ENCODE measurements at places on chromosomes 4 and X.
A peak's percentile ranks its signal among the peaks of the same experiment; 100 is the strongest.

GRCh38 chr4:1492651-1493539 is 86.7 kb upstream of the NKX1-1 start:
- peak; percentile 43 for DNase-seq

DNA sequence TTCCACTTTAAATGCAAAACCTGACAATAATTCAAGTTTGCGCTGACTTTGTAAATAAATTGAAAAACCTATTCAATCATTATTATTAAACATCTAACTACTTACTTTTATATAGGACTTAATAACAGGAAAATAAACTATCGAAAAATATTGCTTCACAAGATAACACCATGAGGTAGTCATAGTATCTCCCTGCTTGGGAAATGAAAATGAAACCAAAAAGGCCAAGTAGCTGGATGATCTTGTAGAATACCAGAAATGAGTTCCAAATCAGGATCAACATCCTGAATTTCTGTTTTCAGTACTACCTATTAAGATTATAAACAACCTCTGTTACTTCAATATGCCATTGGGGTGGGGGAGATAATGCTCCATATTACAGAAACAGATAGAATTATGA is 58.9 kb downstream of the CHIC2 start:
- DNase-seq: no peak

DNA sequence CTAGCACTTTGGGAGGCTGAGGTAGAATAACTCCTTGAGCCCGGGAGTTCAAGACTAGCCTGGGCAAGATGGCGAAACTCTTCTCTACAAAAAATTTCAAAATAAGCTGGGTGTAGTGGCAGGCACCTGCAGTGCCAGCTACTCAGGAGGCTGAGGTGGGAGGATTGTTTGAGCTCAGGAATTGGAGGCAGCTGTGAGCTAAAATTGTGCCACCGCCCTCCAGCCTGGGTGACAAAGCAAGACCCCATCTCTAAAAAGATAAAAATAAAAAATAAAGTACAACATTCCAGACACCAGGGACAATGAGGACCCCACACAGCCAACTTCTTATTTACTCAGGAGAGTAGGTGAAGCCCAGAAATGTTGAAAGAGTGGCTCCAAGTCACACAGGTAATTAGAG is 53.0 kb downstream of the APBB2 start:
- no peak for DNase-seq

GRCh38 chr4:143773998-143774895 is 73.8 kb upstream of the FREM3 start:
- DNase-seq: no peak

- DNase-seq: no peak
Measured at GRCh38 chr4:127000846-127001245, 631.9 kb upstream of the INTU start.

- no peak for DNase-seq
Measured at GRCh38 chrX:119488749-119489148, 20.5 kb downstream of the SLC25A5 start.

DNA sequence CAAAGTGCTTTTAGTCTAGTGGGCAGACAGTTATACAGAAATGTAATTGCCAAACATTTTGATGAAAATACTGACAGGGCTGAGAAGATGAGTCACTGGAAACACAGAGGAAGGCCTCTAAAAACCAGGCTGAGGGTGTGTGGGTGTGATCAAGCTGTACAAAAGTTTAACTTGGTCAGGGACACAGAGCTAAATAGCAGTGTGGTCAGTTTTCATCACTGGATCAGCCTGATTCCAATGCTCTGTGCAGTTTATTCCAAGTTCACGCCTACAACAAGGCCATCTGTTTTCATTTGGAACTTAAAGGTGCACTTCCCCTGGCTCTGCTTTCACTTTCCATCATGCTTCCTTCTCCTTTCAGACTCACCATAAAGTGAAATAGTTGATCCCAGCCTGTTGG is 10.6 kb downstream of the CENPVL3 start:
- DNase-seq: no peak

GRCh38 chr4:5678977-5679376 is 29.4 kb downstream of the EVC2 start:
- DNase-seq: no peak

DNA sequence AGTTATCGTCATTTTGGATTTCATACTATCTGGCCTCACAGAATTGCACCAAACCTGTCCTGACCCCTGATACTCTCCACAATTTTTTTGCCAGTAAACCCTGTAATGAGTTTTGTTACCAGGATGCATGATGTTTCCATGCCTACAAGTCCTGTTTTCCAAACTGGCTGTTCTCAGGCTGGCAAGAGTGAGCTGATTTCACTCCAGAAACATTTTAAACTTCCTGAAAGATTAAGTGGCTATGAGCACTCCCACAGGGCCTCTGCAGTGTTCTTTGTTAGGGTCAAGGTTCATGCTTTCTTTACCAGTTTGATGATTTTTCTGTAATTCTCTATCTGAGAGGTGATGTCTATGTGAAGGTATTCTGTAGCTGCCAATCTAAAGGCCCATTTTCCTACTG is 31.7 kb upstream of the PDLIM3 start:
- DNase-seq: no peak

GRCh38 chr4:8282134-8282641 is 12.6 kb downstream of the HTRA3 start:
- DNase-seq: no peak

DNA sequence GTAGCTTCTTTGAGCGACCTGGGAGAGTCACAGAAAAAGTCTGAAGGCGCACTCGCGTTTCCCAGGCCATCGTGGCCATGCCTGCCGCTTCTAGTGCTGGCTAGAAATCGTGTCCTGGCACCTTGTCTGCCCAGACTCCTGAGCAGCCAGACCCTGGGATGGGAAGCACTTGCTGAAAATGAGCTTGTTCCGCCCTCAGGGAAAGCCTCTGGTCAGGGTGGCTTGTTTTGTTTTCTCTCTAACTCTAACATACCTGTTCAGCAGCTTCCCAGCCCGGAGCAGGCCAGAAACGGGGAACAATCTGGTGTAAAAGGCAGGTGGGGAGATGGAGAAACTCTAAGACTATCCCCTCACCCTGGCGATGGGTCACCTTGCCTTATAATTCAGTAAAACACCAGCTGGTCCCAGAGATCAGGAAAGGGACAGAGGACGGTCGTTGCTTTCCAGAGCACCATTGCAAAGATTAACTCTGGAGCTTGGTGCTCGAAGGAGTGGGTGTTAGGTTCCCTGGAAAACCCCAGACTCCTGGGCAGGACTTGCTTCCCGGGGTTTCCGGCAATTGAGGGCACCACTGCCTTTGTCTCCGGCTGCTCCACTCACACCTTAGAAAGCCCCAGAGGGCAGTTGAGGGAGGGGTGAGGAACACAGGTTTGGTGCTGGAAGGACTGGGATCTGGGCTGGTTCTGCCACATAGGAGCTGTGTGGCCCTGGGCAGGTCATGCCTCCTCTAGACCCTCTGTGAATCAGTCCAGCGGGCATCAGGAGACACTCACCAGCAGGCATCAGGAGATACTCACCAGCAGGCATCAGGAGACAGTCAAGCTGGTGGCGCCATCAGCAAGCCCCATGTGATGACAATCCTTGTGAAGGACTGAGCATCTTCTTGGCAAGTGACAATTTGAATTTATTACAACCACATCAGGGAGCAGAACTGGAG is 4.5 kb upstream of the SH3TC1 start:
- DNase-seq: no peak

- no peak for DNase-seq
Measured at GRCh38 chr4:100075486-100076270, 114.6 kb downstream of the DDIT4L start.

- DNase-seq: no peak
Measured at GRCh38 chr4:27057053-27057452, 196.4 kb downstream of the STIM2 start.

DNA sequence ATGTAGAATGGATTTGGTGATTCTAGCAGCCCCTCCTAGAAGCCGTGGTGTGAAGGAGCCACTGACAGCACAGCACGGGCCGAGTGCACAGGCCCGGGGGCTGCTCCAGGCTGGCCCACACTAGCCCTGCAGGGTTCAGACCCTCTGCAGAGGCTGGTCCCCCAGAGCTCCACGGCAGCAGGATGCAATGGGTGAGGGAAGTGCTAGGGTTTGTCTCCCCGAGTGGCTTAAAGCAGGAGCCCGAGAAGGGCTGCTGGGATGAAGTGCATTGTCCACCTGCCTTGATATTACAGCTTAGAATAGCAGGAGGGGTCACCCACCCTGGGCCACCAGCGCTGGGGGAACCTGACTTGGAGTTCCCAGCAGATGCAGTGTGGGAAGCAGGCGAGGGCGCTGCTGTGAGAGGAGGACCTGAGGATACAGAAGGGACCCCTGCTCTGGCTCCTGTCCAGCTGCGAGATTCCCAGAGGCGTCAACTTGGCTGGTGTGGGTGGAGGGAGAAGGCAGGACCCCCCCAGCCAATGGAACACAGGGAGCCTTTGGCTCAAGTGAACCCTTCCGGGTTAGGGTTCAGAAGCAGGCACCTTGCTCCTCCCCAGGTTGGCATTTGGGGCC is 30.0 kb downstream of the WDR1 start:
- DNase-seq: no peak

DNA sequence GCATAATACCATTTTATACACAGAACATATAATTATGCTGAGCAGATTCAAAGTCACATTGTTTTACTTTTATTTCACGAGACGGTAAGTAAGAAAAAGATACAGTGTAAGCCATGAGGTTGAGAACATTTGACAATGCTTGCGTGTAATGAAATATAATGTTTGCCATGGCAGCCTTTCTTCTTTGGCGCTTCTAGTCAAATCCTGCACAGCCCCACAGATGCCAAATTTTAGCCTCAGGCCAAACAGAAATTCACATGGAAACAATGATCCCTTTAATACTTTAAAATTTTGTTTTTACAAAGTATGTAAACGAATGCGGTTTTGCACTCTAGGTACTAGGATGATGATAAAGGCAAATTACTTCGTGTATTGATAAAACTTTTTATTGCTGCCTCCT is 502.7 kb upstream of the SMIM31 start:
- no peak for DNase-seq

DNA sequence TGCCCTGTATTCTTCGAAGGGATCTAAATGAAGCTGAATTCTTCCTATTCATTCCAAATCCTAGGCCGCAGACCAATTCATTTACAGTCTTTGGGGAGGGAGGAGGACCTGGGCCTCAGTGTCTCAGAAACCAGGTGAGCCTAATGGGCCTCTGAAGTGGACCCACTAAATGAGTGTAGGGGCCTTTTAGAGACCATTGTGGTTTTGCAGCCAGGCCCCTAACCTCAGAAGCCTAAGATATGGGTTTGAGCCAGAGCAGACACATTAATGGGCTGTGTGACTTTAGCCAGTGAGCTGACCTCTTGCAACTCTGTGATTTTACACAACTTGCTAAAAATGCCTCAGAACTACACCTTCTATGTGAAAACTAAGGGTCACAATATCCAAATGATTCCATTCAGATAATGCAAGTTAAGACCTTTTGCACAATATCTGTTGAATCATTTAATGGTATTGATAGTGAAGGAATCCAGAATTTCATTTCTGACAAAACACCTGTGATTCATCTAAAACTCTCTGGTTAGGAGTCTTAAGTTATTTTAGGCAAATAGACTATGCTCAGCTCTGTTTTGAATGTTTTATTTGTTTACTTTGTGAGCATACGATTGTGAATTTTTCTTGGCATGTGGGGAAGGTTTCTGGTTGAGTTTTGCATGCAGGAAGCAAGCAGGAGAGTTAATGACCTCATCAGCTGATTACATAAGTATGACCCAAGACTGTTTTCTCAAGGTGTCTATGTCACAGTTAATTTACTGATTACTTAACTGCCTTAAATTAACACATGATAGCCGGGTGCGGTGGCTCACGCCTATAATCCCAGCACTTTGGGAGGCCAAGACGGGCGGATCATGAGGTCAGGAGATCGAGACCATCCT is 75.0 kb downstream of the EVC start:
- no peak for DNase-seq

- no peak for DNase-seq
Measured at GRCh38 chr4:123359449-123360315, 36.9 kb upstream of the SPRY1 start.

GRCh38 chrX:6225911-6226595 is 2.6 kb downstream of the NLGN4X start:
- no peak for DNase-seq

DNA sequence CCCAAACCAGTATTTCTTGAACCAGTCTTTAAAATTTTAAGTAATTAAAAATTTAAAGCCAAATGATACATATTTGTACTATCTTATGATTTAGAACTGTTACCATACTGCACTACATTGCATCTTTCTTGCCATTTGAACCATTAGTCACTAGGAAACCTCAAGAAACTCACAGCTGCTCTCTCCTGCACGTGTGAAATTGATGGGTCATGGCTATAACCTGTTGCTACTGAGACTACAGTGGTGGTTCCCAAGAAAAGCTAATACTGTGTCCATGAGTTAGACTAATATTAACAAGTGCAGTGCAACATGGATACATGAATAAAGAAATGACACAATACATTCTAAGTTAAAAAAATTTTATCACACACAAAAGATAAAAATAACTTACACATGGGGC is 88.4 kb downstream of the PDE5A start:
- DNase-seq: no peak

DNA sequence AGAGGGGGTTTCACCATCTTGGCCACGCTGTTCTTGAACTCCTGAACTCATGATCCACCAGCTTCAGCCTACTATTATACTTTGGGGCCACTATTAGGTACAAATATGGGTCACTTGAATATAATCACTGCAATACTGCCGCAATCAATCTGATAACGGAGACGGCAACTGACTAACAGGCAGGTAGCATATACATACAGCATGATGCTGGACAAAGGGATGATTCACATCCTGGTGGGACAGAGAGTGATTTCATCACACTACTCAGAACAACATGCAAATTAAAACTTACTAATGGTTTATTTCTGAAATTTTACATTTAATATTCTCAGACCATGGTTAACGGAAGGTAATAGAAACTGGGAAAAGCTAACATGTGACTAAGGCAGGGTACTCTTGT is 10.9 kb downstream of the LRBA start:
- no peak for DNase-seq

DNA sequence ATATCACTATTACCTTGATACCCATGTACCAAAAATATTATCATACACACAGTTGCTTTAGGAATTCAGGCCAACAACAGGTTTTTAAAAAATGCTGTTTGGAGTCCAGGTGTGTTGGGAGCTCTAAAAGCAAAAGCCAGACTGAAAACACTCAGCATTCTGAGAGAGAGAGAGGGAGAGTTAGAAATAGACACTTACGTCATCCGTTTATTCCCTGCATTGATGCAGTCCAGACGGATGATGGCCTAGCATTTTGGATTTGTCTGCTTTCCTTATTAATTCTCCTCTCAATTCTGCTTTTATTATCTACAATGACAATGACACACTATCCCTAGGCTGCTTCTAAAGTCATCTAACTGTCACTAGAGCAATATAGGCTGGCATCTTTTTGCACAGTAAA is 358.3 kb upstream of the BOD1L1 start:
- no peak for DNase-seq

GRCh38 chrX:21166272-21166982 is 207.8 kb upstream of the CNKSR2 start:
- DNase-seq: no peak

DNA sequence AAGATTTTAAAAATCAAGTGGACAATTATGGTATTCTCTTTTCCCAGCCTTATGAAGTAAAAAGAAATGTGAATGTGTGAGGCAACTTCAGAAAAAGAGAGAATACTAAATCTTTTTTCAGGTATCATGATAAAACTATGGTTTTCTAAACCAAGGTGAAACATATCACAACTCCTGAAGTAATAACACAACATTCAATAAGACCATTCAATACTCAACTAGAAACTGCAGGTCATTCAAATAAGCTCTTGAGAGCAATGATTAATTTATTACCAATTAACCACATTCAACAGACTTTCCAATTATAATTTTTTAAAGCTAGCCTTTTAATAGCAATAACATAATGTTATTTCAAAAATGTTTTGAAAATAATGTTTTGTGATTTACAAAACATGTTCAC is 35.8 kb downstream of the SLC10A7 start:
- no peak for DNase-seq
